NCI-H1105 (cell line): ENCODE measurements at places on chromosomes 1 and 21.

DNA sequence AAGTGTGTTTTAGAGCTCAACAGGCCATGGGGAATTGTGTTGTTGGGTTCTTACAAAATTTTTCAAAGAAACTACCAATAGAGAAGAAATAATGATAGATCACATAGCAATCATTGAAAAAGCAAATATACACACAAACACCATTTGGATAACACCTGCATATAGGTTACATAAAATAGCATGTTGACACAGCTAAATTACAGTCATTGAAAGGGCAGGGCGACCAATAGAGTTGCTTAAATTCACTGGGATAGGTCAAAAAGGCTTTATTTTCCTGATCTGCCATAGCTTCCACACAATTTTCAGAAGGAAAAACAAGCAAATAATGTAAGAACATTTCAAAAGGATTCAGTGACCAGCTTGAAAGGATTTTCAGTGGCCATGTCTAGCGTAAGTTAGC, 57.9 kb upstream of the FGGY start:
- DNase-seq: no peak

GRCh38 chr1:241131636-241132194, 225.3 kb downstream of the RGS7 start:
- no peak for DNase-seq

- DNase-seq: no peak
Observed at GRCh38 chr1:27132624-27133023, 22.3 kb downstream of the SLC9A1 start.

- DNase-seq: no peak
Observed at GRCh38 chr1:59014827-59015226, 231.0 kb upstream of the JUN start.

GRCh38 chr1:62240651-62241370, 46.2 kb downstream of the L1TD1 start:
- DNase-seq: no peak

GRCh38 chr1:182431278-182431677, 18.7 kb upstream of the RGSL1 start:
- no peak for DNase-seq

DNA sequence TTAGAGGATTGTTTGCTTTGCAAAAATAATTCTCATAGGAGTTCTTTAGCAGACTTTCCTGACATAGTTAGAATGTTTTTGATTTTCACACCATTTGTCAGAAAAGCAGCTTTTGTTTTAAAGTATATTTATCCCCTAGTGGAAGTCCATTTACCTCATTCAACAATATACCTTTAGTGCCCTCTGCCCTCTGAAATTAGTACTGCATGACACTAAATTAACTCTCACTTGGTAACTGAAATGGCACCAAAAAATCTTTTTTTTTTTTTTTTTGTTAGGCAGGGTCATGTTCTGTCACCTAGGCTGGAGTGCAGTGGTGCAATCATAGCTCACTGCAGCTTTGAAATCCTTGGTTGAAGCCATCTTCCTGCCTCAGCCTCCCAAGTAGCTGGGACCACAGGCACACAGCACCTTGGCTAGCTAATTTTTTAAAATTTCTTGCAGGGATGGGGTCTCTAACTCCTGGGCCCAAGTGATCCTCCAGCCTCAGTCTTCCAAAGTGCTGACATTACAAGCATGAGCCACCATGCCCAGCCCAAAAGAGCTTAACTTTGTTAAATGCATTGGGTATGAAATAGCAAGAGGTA, 13.6 kb downstream of the LRRC42 start:
- no peak for DNase-seq

GRCh38 chr1:41673378-41673777, 188.9 kb upstream of the EDN2 start:
- no peak for DNase-seq

DNA sequence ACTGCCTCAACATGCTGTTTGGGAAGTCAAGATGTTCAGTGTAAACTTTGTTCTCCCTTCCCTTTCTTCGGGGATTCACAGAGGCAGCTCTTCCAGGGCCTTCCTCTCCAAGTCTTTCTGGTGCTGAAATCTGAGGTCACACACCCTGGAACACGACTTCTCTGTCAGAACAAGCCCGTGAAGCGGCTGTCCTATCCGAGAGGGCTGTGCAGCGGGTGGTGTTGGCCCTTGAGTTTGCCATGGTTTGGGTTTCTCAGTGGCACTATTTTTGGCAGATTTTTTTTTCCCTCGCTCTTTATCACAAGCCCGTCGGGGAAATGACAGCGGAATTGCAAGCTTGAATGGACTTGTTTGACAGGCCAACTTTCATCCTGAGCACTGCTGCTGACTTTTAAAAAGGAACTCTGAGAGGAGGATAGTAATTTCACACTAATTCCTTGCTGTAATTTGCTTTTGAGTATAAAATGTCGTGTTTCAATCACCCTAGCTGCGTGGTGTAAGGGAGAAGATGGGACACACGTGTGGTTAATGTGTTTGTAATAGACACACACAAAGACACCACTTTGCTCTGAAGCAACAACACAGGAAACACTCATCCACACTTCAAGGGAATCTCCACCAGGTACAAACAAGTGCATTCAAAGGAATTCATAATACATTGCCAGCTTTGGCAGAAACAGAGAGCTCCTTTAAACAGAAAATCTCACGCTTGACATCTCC, 60.1 kb upstream of the TARBP1 start:
- DNase-seq: no peak

GRCh38 chr1:26597629-26598039, 68.1 kb downstream of the RPS6KA1 start:
- DNase-seq: peak; percentile 52

DNA sequence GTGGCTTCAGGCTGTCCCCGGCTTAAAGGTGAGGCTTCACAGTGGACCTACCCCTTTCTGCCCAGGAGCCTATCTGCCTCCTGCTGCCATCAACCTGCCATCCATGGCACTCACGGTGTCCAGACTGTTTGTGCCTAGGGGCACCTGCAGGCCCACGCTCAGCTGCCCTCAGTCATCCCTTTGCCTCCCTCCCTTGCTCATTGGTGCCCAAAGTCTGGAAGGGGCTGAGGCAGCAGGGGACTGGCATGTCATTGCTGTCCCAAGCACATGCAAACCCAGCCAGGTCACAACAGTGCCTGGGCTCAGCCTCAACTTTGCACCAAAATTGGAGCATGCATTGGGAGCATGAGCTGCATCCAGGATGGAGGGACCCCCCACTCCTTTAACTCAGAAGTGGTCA, 1142.7 kb upstream of the NCAM2 start:
- no peak for DNase-seq

DNA sequence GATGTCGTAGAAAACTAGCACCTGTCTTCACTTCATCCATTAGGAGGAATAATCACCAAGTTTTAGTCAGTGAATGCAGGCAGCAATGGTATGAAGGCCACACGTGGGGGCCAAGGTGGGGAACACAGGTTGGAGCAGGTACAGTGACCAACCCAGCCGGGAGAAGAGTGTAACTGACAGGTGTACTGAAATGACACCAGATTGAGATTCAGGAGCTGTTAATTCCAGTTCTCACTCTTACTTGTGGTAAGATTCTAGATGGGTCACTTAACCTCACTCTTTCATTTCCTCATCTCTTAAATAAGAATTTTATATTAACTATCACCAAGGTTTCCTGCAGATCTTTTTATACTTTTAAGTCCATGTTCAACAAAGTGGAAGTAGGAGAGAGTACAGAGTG, 206.2 kb upstream of the PTBP2 start:
- no peak for DNase-seq

DNA sequence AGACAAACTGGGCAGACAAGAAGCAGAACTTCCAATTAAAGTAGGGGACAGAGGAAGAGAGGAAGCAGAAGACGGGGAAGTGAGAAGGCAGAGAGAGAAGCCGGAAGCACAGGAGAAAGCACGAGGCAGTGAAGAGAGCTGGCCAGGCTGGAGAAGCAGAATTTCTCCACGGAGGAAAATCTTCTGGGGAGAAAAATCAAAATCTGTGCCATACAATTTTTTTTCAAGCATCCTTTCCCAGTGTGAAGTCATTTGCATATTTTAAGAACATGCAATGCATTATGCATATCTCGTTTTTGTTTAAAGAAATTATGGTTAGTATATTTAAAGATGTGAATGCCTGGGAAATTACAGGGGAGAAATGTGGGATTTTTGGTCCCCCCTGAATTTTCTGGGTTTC, 7.3 kb upstream of the CAMK2N1 start:
- DNase-seq: no peak

- no peak for DNase-seq
Observed at GRCh38 chr1:209633335-209633997, 18.8 kb downstream of the LAMB3 start.

DNA sequence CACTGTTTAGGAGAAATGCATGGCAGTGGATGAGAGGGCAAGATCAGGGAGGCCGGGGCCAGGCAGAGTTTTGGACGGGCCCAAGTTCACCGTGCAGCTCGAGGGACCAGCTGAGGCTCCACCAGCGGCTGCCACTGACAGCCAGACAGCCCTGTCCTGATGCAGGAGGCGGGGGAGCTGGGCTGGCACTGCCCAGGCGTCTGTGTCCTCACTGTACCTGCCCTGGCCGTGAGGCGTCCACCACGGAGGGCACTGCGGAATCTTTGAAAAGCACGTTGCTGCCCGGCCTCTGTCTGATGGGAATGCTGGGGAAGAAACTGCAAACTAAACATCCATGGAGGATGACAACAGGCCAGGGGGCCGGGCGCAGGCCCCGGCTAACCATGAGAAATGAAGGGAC, 35.5 kb downstream of the VPS26C start:
- no peak for DNase-seq

DNA sequence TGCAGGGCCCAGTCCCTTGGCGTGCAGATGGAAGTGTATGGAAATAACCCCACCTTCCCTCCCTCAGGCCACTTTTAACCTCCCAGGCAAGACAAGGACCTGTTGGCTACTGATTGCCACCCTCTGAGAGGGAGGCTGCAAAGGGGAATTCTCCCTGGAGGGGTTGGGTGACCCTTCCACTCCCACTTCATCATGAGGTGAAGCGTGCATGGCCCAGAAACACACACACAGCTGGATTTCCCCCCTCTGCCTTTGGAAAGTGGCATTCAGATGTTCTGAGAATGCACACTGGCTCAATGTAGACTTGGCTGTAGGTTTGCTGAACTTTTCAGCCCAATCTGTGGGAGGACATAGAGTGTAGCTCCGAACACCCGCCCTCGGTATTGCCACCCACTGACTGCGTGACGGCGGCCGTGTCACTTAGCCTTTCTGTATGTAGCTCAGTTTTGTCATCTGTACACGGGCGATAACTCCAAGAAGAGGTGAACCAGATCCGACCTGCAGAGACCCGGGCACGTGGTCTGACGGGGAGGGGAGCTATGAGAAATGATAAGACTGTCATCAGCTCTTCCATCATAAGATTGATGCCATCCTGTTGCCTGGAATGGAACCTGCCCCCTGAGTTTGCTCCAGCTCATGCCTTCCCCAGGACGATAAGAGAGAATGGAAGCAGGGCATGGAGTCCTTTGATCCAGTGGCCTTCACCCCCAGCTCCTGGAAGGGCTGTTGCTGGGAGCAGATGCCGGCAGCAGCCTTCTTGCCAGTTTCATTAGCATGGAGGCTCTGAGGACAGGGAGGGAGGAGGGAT, 19.3 kb downstream of the MIIP start:
- DNase-seq: no peak

- no peak for DNase-seq
Observed at GRCh38 chr1:208759255-208759654, 515.1 kb upstream of the PLXNA2 start.

DNA sequence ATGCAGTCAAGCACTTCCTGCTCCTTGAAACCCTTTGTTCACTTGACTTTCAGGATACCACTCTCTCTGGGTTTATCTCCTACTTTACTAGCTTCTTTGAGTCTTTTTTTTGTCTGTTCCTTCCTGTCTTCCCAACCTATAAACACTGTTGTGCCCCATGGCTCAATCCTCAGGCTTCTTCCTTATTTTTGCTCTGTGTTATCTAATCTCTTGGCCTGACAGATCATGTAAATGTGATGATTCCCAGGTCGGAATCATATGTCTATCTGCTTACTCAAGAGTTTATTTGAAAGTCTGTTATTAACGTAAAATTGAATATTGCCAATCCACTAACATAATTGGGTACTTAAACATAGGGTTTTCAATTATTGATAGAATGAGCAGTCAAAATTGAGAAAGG, 171.7 kb upstream of the ST6GALNAC5 start:
- no peak for DNase-seq

DNA sequence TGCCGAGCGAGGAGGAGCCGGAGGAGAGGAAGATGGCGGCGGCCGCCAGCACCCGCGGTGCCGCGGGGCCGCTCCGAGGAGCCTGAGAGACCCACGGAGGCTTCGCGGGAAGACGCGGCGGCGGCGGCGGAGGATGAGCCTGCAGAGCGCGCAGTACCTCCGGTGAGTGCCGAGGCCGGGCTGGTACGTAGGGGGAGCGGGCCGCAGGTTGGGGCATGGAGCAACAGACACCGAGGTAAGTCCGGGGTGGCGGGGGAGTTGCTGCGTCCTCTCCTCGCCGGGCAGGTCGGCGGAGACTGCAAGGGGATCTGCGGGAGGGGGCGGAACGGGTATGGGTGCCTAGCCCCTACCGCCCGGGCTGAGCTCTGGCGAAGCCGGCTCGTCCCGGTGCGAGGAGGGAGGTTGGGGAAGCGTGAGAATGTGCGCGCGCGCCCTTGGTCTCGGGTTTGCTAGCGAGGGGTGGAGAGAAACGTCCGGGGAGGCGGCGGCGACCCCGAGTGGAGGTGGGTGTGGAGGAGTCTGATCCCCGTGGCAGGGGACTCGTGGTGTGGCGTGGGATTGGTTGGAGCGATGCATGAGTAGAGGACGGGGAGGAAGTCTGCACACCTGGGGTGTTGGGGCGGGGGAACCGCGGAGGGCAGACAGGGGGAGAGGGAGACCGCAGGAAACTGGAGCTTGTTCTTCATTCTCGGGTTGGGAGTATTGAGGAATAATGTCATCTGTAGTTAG, at the start of gene SMG7:
Gene SMG7, plus strand, starts transcription at position 12 of the 729 bp plus-strand sequence. Its CDS starts 122 bp downstream, at position 134.
- DNase-seq: peak; percentile 22

DNA sequence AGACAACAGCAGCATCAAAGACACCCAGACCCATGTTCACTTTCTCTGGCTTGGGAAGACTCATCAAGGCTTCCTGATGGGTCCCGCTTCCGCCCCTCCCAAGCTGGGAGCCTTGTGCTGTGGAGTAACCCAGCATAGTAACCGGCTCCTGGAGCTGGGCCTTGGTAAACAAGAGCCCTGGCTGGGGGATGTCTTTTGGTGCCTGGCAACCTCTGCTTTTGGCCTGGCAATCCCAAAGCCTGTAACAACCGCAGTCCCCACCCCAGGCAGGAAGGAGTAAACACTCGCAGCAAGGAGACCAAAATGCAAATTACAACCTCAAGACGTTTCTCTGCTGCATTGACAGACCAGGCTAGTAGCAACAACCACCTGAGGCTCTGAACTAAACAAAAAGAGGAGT, 16.9 kb upstream of the THRAP3 start:
- DNase-seq: no peak

- DNase-seq: no peak
Observed at GRCh38 chr1:164780111-164780812, 221.3 kb downstream of the PBX1 start.

- DNase-seq: no peak
Observed at GRCh38 chr21:34270411-34270810, 93.4 kb upstream of the KCNE2 start.

- no peak for DNase-seq
Observed at GRCh38 chr21:16418226-16418625, 688.4 kb downstream of the USP25 start.
